HFFc6 (cell line): ENCODE measurements at places on chromosomes 1 and 21.

DNA sequence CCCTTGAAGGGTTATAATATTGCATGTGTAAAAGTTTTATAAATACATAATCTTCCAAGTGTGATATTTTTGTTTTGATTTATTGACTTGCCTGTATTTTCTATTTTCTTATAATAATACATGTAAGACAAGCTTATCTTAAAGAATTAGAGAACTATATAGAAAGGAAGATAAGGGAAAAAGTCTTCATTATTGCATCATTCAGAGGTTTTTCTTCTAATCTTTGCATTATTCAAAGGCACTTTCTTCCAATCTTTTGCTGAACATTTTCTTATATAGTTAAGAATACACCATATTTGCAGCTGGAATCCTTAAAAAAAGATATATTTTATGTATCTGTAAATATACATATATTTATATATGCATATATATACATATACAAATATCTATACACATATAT lies 33.4 kb downstream of the PRRX1 start:
- no peak for DNase-seq

DNA sequence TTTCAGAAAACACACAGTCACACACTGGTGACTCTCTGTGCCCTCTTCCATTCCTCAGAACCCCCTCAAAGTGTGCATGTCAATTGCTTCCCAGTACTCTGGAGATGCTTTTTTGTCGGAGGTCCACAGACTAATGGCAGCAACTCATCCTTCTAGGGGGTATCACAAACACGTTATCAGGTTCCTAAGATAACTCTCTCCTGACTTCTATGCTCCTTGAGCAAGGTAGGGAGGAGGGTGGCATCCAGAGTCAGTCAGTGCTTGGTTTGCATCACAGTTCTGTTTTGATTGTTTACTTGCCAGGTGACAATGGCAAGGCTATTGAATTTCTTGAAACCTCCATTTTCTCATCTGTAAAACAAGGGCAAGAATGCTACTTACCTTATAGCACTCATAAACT lies 39.4 kb upstream of the DYNLT5 start:
- no peak for DNase-seq

GRCh38 chr1:201096041-201096461 lies 16.2 kb downstream of the CACNA1S start:
- DNase-seq, result no peak

- DNase-seq, result peak; percentile 43
Measured at GRCh38 chr1:117312453-117313138, 54.7 kb upstream of the MAN1A2 start.

- no peak for DNase-seq
Measured at GRCh38 chr1:45016767-45017166, 4.7 kb downstream of the UROD start.

GRCh38 chr1:216621536-216621935 lies 101.7 kb downstream of the ESRRG start:
- no peak for DNase-seq

- DNase-seq, result no peak
Measured at GRCh38 chr1:40986956-40987355, 7.5 kb downstream of the CTPS1 start.

DNA sequence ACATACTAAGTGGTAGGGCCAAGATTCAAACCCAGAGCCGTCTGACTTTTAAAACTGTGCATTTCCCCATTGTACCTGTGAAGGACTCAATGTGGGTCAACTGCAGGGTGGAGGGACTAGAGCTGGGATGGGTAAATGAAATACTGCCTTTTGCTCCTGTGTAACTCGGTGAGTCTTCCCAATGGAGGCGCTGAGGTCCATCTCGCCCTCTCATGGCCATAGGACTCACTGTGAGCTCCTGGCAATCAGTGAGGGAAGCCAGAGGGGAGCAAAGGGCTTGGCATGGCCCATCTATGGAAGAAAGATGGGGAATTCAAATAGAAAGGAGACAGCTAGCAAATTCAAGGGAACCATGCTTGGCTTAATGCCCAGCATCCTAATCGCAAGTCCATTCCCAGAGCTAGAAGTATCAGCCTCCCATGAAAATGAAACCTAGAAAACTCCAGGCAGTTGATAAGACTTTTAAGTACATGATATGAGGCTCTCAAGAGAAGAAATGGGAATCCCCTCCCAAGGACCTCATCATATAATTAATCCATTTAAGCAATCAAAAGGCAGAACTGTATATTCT lies 25.4 kb upstream of the CGN start:
- no peak for DNase-seq

- no peak for DNase-seq
Measured at GRCh38 chr1:84754386-84754703, 64.1 kb upstream of the SSX2IP start.

- no peak for DNase-seq
Measured at GRCh38 chr21:41458121-41458520, 32.1 kb downstream of the MX1 start.

GRCh38 chr1:110615548-110616130 lies 9.5 kb upstream of the KCNA2 start:
- DNase-seq, result peak; percentile 63

DNA sequence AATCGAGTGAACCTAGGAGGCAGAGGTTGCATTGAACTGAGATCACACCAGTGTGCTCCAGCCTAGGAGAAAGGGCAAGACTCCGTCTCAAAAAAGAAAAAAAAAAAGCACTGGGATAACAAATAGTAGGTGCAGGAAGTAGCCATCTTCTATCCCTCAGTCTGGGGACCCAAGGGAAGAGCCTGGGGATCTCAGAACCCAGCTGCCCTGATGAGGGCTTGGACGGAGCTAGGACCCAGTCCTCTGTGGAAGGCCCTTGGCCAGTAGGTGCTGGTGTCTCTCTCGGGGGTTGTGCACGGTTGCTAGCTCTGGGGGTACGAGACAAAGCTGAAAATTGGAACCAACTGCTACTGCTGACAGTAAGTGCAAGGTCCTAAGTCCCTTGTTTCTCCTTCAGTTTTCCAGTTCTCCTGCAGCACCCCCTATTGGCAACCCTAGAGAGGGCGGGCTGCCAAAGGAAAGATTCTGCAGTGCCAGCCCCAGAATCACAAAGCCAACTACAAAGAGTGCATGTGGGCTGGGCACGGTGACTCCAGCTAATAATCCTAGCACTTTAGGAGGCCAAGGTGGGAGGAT lies 57.6 kb upstream of the KIF1B start:
- peak; percentile 37 for DNase-seq

- no peak for DNase-seq
Measured at GRCh38 chr1:101364370-101365120, 127.7 kb downstream of the S1PR1 start.

DNA sequence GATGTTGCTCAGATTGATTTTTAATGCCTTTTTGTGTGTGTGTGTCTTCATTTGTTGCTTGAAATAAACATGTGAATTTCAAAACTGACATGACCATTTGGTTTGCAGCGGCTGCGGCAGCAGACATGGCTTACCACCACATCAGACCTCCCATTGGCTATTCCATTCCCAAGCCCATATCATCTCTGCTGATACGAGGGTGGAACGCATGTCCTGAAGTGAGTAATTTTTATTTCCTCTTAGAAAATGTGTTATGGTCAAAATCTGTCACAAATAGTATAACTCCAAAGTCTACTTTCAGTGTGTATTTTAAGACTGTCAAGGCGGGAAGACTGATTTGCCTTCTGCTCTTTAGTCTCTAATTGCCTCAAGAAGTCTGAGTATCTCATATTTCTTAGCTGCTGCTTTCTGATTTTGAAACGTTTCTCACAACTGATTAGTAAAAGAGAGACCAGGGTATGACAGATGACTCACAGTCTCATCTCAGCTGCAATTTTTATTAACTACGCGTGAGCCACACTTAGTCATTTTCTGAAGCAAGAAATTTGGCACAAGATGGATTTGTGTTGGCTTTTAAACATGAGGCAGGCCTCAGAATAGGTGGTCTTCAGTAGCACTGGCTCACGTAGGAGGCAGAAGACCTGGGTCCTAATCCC lies 49.0 kb downstream of the LRRC53 start:
- no peak for DNase-seq

DNA sequence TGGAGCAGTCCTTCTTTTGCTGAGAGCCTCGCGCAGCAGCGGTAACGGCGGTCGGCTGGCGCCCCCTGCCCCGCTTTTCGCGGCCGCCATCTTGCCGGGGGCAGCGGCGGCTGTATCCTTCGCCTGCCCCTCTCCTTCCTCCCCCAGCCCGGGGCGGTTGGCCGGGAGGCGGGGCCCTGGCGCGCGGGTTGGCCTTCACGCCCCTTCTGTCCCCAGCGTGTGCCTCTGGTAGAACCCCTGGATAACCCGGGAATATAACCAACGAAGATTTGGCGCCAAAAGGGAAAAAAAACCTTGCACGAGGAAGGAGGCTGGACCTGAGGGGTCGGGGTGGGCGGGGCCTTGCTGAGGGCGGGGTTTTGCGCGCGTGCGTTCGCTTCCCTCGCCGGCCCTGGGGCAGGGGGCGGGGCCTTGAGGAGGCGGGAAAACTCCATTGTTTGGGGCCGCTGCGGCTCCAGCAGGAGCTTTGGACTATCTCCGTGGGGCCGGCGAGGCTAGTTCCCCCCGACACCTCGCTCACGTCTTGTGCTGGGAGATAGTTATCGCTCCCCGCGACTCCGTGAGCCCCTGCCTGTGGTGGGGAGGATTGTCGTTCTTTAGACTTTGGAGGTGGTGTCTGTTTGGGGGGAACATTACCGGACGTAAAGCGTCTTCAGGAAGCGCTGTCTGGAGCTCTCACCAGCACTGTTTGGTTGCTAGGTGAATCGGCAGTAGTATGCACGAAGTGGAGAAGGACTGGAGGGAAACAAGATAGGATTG lies 689 bp downstream of the NASP start:
- peak; percentile 79 for DNase-seq

GRCh38 chr1:16243936-16244649 lies 7.1 kb upstream of the CPLANE2 start:
- DNase-seq, result peak; percentile 65

DNA sequence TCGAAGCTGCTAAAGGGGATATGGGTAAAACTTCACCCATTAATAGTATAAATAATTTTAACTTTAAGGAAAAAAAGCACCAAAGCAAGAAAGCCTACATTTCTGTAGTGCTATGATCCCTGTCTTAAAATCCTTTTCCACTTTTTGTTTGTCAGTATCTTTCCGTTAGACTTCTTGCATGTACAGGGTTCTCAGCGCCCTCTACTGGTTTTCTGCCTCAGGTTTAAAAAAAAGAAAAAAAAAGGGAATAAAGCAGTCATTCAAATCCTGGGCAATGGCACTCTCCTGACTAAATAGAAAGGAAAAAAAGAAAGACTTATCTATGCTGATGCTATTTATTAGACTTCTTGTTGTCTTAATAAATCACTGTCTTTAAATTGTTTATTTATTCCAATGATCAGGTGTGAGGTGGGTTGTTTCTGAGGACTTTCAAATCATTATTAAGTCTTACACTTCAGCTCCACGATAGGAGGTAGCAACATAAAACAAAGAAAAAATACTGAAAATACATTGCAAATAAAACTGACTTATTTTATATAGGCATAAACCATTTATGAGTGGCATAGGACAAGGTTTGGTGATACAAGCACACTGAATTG lies 475.4 kb upstream of the NR5A2 start:
- DNase-seq, result peak; percentile 63

DNA sequence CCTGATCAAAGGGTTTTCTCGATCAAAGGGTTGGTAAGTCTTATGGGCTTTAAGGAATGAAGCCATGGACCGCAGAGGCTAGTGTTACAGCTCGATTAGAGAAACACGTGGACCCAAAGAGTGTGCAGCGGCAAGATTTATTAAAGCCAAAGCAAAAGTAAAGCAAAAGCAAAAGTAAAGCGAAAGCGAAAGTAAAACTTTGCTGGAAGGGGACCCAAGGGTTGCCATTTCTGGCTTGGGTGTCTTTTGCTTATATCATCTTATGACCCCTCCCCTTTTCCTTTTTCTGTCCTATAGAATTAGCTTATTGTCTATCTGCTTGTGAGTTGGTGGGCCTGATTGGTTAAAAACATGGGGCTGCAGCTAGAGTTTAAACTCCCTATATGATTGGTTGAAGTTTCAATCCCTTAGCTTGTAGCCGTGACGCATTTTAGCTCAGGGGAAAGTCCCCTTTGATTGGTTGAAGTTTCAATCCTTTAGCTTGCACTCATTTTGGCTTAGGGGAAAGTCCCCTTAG lies 957.0 kb downstream of the AMY1C start:
- no peak for DNase-seq

DNA sequence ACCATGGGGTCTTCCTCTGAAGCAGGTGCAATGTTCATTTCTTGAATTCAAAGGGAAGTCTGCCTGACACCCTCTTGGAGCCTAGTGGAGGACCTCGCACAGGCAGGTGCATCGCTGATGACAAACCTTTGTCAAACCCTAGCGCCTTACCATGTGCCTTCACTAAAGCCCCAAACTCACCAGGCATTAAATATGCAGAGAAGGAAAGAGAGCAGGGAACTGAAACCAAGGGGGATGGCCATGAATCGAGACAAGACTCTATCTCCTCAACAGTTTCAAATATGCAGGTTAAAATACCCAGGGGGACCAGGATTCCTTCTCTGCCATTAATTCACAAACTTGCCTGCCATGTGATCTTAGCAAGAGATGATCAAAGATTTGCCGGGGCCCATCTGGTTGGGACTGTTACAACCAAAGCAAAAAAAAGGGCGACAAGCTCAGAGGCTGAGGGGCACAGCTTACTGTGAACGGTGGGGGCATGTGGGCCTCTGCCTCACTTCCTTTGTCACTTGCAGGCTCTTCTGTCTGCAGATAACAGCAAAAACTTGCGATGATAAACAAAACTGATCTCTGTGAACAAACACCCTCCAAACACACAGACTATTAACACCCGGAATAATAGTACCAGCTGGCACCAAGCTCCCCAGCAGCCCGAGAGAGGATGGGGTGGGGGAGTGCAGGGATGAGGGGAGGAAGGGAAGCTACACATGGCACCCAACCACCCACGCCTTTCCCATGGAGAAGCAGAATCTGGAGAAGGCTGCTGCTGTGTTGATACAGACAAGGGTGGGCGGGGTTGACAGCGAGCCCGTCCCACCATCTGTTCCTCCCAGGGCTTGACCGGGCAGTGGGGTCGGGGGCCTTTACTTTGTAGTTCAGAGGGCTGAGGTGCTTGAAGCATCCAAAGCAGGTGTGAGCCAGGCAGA lies 33.9 kb downstream of the TMEM63A start:
- no peak for DNase-seq

GRCh38 chr1:203117611-203118575 lies 9.6 kb upstream of the ADORA1 start:
- peak; percentile 45 for DNase-seq

DNA sequence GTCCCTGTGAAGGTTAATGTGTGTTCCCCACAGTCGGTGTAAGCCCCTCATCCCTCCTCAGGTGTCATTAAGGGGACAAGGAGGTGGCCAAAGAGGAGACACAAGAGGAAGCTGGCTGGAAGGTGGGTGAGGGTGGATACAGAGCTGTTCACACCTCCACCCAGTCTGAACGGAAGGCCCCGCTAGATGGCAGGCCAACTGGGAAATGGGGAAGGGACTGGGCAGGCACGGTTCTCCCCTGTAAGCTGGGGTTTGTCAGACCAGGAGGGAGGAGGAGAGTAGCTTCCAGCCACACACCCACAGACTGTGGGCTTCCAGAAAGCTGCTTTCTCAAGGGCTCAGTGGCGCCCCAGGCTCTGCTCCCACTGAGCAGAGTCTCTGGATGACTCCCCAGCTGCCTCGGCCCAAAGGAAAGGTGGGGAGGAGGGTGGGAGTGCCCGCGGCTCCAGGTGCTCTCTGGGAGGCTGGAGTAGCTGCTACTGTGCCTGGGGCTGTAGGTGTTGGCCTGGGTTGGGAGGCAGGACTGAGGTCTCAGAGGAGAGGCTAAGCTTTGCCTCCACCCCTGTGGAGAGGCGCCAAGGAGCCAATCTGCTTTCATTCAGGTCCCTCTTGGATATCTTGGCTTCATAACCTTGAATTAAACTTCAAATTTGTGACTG lies 41.2 kb downstream of the PCP4 start:
- DNase-seq, result no peak
